ENCODE measurements at places on chromosomes 7 and 10.

- peak; percentile 66 for DNase-seq
Observed at GRCh38 chr7:1917221-1918062, 247.4 kb downstream of the ELFN1 start.

DNA sequence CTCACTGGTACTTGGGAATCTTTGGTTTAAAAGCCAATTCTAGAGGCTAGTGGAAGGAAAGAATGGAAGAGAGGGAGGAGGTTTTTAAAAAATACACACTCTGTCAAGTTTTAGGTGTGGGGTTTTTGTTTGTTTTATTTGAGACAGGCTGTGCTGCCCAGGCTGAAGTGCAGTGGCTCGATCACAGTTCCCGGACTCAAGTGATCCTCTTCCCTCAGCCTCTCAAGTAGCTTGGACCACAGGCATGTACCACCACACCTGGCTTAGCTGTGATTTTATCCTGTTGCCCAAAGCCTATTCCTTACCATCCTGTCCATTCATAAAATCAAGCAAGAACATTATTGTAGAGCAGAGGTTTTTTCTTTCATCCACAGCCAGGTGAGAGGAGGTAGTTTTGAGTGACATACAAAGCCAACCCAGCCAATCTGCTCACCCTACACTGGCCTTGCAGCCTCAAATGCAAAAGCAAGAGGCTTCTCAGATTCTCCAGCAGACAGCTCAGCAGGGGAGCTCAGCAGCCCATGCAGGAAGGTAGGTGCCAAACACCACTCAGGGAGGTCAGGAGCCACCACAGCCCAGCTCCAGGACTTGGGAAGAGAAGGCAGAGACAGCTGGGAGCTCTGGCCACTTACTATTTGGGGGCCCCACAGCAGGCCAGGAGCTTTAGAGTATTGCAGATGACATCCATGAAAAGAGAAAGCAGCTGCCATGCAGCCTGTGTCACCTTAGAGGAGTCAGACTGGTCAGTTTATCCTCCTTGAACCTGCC lies 65.8 kb downstream of the TMEM209 start:
- DNase-seq: no peak

DNA sequence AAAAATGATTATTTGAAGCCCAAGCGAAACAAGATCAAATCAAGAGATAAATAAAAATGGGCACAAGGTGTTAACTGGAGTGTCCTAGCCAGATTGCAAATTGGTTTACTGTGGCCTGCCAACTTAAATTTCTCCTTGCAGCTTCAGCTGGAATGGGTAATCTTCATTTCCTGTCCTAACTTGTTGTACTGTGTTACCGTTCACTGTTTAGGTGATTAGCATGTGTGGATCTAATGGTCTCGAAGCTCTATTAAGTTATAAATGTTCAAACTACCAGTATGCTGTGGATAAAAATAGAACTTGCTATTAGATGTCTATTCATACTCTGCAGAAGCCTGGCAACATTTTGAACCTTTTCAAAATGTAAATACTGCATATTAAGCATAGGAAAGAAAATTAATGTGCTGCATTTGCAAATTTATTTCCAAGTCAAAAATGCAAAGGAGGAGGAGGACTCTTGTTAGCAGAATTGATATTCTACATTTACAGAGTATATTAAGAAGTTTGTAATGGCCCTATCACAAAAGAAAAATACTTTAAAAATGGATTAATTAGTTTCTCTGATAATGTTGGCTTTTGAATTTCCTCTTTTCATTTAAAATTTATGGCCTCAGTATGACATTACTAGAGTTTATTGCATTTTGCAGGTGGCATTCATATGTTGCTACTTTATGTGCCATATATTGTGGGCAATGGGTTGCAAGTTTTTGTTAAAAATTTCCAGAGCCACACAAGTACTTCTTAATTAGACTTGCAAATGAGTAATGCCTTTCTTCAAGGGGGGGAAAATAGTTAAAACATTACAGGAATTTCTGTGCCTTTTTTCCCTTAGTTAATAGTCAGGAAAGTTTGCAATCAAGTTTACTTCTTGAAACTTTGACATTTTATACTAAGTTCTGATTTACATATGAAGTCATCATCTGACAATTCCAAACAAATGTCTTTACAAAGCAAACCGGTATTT lies 92.1 kb downstream of the CABCOCO1 start:
- peak; percentile 51 for DNase-seq

DNA sequence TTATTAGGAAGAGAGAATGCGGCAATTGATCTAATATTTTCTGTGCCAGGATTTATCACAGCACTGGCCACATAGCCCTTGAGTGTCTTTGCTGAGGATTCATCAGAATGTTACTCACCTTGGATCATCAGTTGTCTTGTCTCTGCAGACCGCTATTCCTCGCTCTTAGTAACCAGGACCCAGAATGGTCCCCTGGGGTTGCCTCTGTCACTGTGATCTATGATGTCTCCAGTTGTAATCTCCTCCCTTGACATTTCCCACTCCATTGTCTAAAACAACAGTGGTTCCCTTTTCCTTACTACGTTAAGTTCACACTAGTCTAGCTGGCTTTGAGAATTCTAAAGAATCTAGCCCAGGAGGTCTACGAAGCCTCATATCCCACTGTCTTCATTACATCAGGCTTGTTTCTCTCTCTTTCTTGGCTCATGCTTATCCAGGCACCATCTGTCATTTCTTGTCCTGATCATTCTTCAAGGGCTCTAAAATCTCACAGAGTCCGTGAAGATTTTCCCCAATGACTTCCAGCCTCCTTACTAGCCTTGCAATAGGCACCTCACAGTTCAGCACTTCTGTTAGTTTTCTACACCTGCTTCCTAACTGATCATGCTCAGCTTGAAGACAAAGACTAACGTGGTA lies 125.8 kb downstream of the CUBN start:
- no peak for DNase-seq

DNA sequence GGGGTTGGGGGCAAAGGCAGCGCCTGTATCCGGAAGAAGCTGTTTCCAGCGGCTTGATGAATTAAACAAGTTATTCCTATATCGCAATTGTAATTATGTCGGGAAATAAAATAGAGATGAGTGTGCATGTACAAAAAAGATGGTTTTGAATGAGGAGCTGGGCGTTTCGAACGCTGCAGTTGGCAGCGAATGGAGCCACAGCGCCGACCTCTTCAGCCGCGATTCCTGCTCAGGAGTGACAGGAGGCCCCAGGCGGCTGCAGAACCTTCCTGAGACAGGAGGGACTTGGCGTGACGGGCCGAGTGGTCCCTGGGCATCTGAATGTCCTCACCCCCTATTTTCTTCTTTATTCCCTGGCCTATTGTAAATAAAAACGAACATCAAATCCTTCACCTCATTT lies 184.9 kb downstream of the DNAJB6 start:
- no peak for DNase-seq

GRCh38 chr7:46534664-46535588 lies 613.9 kb upstream of the IGFBP3 start:
- DNase-seq: peak; percentile 73

GRCh38 chr7:5870311-5870710 lies 10.3 kb upstream of the OCM start:
- DNase-seq: no peak

GRCh38 chr7:45968856-45969541 lies 47.9 kb upstream of the IGFBP3 start:
- DNase-seq: no peak

- DNase-seq: no peak
Observed at GRCh38 chr10:124003871-124004662, 89.3 kb downstream of the CHST15 start.

GRCh38 chr10:77030974-77031373 lies 606.6 kb downstream of the KCNMA1 start:
- no peak for DNase-seq

DNA sequence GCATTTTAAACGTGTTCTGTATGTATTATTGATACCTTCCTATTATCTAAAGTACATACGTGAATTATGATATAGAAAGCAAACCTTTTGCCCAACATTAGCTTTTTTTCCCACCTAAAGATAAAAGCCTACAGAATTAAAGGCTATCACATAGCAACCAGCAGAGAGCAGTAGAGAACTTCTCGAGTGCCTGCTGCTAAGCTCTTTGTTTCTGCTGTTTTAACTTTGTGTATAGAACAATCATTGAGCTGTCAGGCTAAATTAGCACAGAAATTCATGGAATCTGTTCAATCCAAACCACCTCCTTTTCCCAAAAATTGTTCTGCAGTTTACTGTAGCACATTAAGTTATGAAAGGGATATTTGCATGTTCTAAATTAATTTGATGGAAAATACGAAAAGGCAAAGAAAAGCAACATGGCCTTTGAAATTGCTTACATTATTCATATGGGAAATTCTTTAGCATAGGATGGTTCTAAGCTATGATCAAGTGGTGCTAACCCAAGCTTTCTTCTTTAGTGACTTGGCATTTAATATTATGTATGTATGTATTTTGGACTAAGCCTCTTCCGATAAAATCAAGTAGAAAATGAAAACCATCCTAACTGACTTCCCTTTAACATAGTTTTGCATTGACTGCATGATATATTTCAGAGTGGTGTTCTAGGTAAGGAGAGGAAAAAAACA lies 1288.5 kb downstream of the GATA3 start:
- DNase-seq: peak; percentile 39

GRCh38 chr7:55160539-55160938 lies 141.7 kb downstream of the EGFR start:
- peak; percentile 71 for DNase-seq

GRCh38 chr10:24214762-24215161 lies 5.8 kb downstream of the KIAA1217 start:
- no peak for DNase-seq

GRCh38 chr7:139588632-139589031 lies 65.1 kb downstream of the CLEC2L start:
- DNase-seq: peak; percentile 14

DNA sequence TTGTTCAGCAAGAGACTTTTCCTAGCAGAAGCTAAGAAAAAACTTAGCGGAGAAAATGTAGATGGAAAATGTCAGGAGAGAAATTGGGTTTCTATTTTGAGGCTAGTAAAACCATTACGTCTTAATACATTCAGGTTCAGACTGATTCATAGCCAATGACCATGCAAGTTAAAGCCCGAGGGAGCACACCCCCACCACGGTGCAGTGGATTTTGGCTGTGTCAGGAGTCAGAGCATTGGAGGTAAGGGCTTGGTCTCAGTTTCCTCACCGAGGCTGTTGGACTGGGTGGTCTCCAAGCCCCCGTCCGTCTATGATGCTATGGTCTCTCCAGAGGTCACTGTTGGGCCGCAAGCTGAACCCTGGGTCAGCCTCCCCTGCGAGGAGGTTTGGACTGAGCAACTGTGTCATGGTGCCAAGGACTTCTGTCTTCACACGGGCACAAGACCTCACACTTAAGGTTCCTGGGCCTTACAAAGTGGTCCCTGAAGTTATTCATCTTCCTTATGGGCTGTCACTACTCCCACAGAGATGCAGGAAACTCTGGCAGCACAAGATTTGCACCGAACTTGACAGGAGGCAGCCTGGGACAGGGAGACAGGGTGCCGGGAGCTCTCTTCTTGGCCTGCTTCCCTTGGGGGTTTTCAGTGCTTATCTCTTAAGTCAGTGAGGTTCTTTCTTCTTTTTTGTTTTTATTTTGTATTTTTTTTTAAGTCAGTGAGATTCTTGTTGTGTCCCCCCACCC lies 186.8 kb downstream of the PHTF2 start:
- DNase-seq: no peak

DNA sequence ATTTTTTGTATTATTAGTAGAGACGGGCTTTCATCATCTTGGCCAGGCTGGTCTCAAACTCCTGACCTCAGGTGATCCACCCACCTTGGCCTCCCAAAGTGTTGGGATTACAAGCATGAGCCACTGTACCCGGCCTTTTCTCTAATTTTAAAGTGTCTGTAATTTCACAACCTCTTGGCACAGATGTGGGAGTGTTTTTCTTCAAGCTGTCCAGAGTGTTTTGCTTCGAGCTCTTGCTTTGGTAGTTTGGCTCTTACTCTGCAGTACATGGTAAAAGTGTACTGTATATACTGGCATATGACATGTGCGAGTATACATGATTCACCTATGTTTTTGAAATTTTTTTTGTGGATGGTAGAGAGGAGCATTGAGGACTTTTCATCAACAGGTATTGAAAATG lies 9.8 kb downstream of the SRGN start:
- no peak for DNase-seq

DNA sequence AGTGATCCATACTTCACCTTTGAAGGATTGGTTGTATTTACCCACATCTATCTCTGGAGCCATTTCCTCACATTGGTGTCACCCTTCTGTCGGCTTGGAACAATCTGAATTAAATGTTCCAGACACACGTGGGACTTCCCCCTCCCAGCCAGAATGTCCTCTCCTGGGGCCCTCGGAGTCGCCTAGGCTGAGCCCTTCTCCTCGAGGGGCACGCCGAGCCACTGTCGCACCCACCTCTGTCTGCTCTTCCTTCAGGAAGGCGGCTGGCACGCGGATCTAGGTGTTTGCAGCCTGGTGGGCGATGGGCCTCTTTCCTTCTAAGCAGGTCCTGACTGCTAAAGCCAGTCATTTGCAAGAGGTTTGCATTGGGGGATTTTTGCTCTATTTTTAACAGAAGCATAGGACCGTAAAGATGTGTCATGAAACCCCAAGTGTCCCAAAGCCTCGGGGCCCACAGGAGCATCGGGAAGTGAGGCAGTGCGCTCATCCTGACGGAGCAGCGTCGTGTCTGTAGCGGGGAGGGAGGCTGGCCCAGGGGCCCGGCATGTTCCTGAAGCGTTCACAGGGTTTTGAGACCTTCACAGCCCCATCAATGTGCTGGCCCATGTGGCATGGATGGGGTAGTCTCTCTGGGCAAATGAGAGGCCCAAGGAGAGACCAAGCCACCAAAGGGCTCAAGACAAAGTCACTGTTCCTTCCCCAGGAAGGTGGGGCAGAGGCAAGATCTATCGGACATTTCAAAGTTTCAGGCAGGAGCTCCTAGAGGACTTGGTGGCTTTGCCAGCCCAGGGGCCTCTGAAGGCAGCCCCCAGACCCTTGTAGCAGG lies 86.7 kb downstream of the RGS10 start:
- DNase-seq: no peak

DNA sequence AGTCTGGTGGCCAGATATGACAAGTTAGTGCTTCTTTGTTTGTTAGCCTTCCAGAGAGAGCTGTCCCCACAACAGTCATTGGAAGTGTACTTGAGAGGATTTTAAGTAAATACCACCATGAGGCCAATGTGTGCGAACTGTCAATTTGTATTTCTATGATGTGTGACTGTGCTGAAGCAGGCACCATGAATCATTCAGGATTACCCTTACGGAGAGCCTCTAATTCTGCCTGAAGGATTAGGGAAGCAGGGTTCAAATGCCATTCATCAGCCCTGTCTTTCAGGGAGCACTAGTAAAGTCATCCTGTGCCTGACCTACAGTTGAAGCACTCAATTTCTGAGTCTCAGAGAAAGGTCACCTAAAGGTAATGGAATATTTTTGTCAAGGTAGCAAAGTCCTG lies 109.3 kb downstream of the GATA3 start:
- no peak for DNase-seq

All from fibroblast of skin of abdomen (primary cell).